Activated CD4-positive, alpha-beta T cell treated with anti-CD3 and anti-CD28 coated beads for 36 hours (primary cell): ENCODE measurements at places on chromosomes 12 and 14. TPM values are rescaled to one million over a fixed set of nuclear protein-coding genes. Genes with fewer than 3 reads are reported as not detected.

DNA sequence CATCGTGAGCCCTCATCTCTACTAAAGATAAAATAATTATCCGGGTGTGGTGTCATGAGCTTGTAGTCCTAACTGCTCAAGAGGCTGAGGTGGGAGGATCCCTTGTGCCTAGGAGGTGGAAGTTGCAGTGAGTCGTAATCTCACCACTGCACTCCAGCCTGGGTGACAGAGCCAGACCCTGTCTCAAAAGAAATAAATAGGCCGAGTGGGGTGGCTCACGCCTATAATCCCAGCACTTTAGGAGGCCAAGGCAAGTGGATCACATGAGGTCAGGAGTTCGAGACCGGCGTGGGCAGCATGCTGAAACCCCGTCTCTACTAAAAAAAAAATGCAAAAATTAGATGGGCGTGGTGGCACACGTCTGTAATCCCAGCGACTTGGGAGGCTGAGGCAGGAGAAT is 70.9 kb downstream of the RESF1 start:
- DNase-seq = no peak

- DNase-seq = no peak
These were observed 17.7 kb upstream of the PELI2 start for GRCh38 chr14:56100556-56100955.

- no peak for DNase-seq
These were observed 881 bp downstream of the HSD17B6 start for GRCh38 chr12:56763753-56764657.

- DNase-seq = peak; percentile 69
These were observed 560 bp downstream of the LGALS3 start for GRCh38 chr14:55129428-55130195.

- no peak for DNase-seq
These were observed 84.0 kb downstream of the RFLNA start for GRCh38 chr12:124378926-124379325.

DNA sequence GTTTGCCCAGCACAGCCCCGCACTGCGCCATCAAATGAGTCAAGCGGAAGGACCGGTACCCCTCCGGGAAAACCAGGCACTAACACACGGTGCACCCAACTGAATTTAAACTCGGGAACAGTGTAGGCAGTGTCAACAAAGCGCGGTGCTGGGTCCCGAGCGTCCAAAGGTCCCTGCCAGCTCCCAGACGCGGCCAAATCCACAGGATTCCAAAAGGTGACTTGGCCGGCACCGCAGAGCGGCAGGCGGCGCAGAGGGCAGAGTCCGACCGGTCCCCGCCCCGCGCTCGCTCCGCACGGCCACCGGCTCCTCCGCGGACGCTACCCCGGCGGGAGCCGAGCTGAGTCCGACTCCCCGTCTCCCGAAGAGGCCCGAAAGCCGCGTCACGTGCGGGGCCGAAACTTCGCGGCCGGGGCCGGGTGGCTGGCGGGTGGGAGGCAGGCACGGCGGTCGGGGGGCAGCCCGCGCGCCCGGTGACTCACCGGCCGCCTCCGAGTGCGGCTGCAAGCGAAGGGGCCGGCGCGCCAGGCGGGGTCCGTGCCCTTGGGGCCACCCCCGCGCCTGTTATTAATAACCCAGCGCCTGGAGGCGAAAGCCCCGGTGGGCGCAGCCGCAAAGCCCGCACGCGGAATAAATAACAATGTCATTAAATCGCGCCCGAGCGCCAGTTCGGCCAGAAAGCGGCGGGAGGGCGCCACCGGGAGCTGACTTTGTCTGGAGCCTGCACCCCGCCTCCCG is 863 bp downstream of the DENND5B start:
- DNase-seq = peak; percentile 43

Gene CLEC1B
- total RNA-seq = not detected

Gene NPFF
- not detected for total RNA-seq

Gene FGF6
- total RNA-seq = not detected

Gene LRP1-AS
- total RNA-seq = not detected
